8988T (cell line): ENCODE measurements at places on chromosomes 12 and 14.

DNA sequence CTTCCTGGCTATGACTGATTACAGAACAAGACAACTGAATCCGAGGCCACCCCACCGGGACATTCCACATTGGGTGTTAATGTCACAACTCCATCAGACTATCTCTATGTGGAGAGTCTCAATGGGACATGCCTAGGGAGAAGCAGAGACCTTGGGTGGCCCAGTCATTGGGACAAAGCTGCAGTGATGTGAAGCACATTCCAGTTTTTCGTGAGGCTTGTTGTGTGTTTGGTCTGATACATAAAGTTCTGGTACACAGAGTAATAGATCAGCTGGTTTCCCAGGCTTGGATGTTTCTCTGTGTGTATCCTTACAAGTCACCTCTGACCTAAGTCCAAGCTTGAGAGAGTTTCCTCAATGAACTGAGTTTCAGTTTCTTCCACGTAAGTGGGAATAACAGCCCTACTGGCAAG, 42.3 kb downstream of the CPM start:
- no peak for DNase-seq

- DNase-seq, result no peak
These were observed 452.5 kb downstream of the FUT8 start for GRCh38 chr14:65864984-65865383.

- no peak for DNase-seq
These were observed 90.4 kb downstream of the IRF2BPL start for GRCh38 chr14:76938092-76938500.

GRCh38 chr14:69985463-69985862, 106.2 kb downstream of the SMOC1 start:
- no peak for DNase-seq

DNA sequence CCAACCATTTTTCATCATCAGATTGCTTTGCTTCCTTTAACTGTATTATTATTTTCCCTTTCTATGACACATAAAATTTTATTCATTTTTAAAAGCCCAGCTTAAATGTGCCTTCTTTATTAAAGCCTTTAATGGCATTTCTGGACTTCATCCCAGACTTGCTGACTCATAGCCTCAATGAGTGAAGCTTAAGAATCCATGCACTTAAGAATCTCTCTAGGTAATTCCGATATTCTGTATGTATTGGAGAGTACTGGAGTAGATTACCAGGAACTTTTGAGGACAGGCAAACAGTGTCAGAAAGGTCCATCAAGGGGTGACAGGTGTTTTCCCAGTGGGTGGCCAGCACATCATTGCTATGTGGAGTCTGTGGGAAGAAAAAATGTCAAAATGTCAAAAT, 107.9 kb downstream of the PTPRQ start:
- no peak for DNase-seq

DNA sequence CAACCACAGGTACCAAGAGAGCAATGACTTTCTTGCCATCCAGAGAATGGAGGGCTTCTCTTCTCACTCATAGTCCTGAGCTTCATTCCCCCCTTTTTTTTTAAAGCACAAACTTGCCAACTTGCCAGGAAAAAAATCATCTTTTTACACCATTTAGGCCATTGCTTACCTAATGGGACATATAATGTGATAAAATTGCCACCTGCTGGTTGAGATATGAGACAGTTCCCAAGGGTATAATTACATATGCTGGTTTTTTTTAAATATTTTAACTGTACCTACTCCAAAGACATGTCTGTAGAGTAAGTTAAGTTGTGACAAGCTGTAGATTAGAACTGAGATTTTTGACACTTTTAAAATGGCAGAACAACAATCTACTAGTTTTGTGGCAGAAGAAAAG, 519.1 kb upstream of the SEL1L start:
- no peak for DNase-seq

- DNase-seq, result no peak
These were observed at the start of gene DPY19L2 for GRCh38 chr12:63668028-63668799. DPY19L2 (minus strand) TSS chr12:63668493; CDS start chr12:63668393, 100 bp downstream.

- no peak for DNase-seq
These were observed 4.0 kb upstream of the GEMIN2 start for GRCh38 chr14:39109893-39110715.

DNA sequence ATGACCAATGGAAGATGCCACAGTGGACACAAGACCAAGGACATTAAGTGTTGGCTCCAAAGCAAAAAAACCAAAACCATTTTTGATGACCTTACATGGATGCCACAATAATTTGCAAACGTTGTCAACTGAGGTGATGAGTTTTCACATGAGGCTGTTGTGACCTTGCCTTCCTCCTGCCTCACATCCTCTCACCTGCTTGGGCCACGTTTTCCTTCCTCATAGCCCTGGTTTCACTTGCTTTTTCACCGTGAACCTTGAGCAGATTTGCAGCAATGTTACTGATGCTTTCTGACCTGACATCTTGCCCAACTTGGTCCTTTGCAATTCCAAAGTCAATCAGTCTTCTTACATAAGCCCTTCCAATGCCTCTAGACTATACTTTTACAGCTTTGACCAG, 3.7 kb downstream of the KRT6B start:
- no peak for DNase-seq

DNA sequence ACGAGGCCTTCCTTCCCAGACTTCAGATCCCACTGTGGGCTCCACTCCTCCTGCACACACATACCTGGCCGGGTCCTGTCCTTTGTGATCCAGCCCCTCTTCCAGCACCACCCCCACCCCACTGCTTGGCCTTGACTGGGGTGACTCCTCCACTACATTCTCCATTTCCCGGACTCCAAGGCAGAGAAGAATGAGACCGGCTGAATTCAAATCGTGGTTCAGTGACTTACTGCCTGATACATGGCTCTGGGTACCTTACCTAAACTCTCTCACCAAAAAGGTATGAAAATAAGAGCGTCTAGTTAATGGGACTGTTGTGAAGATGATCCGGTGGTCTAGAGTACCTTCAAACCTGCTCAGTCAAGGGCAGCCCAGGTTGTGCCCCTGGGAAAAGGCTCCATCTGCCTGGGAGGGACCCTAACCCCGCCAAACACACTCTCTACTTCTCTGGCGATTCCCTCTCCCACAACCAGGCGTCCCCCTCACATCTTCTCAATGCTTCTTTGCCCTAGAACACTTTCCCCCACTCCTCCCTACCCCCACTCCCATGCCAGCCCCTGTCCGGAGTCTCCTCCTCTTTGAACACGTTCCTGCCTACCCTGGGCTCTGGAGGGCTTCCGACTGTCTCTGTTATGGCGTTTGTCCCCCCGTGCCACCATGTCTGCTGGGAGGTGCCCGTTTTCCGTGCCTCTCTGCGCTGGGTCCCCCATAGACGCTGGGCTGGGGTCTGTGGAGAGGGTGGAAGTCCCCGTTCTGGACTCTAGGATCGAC, 1.5 kb upstream of the ZBTB42 start:
- no peak for DNase-seq

DNA sequence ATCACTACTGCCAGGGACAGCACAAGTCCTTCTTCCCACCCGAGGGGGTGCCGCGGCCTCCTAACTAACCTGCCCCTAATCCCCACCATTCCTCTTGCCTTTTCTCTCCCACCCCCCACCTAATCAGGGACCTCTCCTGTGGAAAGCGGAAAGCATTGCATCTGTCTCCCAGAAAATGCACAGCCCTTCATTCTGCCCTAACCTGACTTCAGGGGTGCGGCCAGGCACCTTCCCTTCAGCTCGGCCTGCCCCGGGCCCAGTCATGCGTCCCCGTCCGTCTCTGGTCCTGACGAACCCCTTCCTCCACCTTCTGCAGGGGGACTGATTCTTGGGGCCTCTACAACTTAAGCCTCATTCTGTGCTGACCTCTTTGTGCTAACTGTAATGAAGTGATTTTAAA, 43.9 kb upstream of the TRAF3 start:
- no peak for DNase-seq
